Left lung (tissue), 14 donors: ENCODE measurements at places on chromosomes 7 and 10. TPM values are rescaled to one million over a fixed set of nuclear protein-coding genes. Genes with fewer than 3 reads are reported as not detected.

DNA sequence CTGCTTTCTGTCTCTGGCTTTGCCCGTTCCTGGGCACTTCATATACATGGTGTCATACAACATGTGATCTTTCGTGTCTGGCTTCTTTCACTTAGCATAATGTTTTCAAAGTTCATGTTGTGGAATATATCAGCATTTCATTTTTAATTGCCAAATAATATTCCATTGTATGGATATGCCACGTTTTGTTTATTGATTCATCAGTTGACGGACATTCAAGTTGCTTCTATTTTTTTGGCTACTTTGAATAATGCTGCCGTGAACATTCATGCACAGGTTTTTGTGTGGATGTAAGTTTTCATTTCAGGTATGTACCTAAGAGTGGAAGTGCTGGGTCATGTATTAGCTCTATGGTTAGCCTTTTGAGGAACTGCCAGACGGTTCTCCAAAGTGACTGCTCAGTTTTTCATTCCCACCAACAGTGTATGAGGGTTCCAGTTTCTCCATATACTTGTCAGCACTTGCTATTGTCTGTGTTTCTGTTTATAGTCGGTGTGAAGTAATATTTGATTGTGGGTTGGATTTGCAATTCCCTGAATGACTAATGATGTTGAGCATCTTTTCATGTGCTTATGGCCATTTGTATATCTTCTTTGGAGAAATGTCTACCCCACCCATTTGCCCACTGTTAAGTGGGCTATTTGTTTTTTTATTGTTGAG lies 401.4 kb upstream of the GALNT17 start:
- DNase-seq, result no peak

GRCh38 chr10:33279811-33280602 lies 54.5 kb downstream of the NRP1 start:
- DNase-seq, result no peak

GRCh38 chr7:143305423-143306070 lies 10.4 kb upstream of the CLCN1 start:
- no peak for DNase-seq

- DNase-seq, result no peak
Measured at GRCh38 chr10:114538181-114538906, 119.7 kb downstream of the ABLIM1 start.

The WDFY4 gene
- 5.3 TPM for polyA plus RNA-seq

The ETV1 gene
- polyA plus RNA-seq, result 55.3 TPM
